ENCODE measurements at places on chromosomes 2 and 18.

DNA sequence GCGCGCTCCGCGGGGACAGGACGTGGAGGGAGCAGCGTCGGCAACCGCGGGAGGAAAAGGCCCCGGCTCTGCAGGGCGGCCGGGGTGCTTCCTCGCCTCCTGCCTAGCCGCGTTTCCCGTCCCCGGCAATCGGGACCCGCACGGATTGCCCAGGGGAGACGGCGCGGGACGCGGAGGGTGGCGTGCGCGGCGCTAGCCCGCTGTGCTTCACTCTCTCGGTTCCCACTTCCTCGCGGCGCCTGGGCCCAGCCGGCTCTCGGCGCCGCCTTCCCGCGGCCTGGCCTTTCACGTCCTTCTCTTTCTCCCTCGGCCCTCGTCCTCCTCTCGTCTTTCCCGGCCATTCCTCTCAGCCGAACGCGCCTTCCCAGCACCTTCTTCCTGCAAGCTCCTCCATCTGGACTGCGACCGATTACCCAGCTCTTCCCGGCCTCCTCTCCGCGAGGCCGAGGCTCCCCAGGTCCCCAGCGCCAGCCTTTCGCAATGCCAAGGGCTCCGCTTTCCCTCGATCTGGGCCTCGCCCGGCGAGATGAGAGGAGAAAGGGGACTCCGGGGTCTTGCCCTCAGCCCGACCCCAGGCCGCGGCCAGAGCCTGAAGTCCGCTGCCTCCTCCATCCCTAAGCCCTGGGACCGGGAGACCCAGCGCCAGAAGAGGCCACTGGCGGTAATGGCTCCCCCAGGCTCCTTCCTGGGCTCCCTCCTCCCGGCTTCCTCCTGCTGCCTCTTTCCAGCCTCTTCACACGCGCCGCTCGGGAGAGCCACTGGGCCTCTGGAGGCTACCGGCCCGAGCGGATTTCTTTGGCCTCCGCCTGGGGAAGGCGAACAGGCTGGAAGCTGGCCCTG lies 34.3 kb upstream of the ATP6V1B1 start:
- no peak for DNase-seq

DNA sequence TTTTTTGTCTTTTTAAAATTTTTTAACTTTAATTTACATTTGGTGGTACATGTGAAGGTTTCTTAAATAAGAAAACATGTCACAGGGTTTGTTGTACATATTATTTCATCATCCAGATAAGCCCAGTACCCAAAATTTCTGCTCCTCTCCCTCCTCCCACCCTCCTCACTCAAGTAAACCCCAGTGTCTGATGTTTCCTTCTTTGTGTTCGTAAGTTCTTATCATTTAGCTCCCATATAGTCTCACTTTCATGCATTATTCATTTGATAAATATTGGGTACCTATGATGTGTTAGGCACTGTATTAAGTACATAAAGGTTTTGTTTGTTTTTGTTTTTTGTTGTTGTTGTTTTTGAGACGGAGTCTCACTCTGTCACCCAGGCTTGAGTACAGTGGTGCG lies 5.7 kb upstream of the TGIF1 start:
- no peak for DNase-seq

- DNase-seq, result no peak
Observed at GRCh38 chr2:125837128-125837527, 818.8 kb upstream of the GYPC start.

GRCh38 chr18:11871501-11871900 lies 20.3 kb downstream of the CHMP1B start:
- DNase-seq, result no peak

DNA sequence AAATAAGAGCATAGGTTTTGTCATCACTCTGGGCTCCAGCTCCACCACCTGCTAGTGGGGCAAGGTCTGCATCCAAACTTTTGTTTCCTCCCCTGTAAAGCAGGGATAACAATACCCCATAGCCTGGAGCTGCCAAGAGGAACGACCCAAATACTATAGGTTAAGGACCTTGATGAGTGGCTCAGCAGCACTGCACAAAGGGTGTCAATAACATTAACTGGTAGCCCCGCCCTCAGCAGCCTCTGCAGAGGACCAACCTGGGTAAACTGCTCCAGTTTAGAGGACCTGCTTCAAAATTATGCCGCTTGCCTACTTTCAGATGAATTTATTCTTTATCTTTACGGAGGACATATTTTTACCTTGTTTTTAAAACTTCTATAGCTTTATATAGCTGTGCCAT lies 65.8 kb upstream of the RIOK3 start:
- DNase-seq, result no peak

- DNase-seq, result no peak
Observed at GRCh38 chr2:236211296-236211695, 43.1 kb upstream of the GBX2 start.

Measured in left hindlimb (tissue), 1 donor.